ENCODE measurements at places on chromosomes 6 and 20.

DNA sequence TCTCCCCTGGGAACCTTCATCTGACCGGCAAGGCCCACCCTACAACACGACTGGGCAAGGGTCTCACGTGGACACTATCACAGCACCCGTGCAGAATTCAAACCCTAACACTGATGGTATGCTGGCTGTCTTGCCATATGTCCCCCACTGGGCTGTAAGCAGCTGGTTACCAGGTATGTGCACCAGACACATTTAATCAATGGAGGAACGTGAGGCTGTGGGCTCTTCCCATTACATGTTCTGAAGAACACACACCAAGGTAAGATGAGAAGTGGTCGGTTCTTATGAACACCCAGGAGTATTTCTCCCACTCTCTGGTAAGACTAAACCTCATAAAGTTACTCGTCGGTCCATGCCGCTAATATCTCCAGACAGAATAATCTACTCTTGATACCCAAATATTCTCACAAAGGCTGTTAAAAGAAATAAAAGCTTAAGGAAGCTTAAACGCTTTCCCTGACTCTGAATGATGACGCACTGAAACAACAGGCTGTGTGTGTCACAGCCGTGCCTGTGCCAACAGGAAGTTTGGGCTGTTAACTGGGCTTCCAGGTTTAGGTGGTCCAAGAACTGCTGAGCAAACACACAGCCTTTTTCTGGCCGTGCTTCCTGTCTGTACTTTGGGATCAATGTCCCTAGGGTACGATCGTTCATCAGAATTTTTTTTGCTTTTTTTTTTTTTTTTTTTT lies 75.3 kb downstream of the SLC23A2 start:
- no peak for DNase-seq

DNA sequence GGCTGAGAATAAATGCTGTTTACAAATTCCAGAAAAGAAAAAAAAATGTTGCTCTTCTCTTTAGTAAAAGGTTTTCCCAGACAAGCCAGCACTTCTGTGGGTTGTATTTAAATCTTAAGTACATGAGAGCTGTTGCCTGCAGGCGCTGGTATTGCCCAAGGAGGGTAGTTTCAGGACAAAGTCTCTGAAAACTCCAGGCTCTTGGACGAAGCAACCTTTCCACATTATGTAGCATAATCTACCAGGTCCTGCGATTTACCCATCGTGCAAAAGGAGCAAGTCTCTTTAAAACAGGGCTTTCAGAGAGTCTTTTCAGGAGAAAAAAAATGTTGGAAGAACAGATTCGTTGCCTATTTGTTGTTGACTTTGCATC lies 65.6 kb downstream of the PLG start:
- DNase-seq: no peak

- DNase-seq: no peak
Measured at GRCh38 chr20:58705208-58705926, 12.8 kb downstream of the NPEPL1 start.

- no peak for DNase-seq
Measured at GRCh38 chr6:114783083-114783482, 440.3 kb upstream of the HS3ST5 start.

GRCh38 chr6:132612449-132613108 lies 11.5 kb downstream of the TAAR2 start:
- DNase-seq: no peak

DNA sequence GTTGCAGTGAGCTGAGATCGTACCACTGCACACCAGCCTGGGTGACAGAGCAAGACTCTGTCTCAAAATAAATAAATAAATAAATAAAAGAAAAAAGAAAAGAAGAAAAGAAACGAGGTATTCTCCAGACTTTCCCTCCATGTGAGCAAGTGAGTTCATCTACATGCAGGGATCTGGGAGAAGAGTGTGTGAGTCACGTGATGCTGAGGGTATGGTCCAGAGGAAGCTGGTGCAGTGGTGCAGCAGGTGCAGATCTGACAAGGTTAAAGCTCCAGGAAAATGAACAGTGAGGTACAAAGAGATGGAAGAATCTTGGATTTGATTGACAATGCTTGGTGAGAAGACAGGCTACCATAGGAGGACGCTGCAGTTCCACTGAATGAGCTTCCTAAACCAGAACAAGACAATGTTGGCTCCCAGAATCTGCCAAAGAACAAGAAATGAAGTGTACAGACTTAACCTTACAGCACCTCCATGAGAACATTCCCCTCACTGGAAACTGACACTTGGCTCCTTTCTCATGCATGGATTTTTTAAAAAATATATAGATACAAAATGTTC lies 79.5 kb upstream of the BTBD3 start:
- no peak for DNase-seq

All from stimulated activated CD4-positive, alpha-beta T cell treated with anti-CD3 and anti-CD28 coated beads, Interleukin-4, amount 100 ng/mL, for 1 hour (primary cell).